Spleen (tissue), 13 donors: ENCODE measurements at places on chromosomes 3 and 15. TPM values are rescaled to one million over a fixed set of nuclear protein-coding genes. Genes with fewer than 3 reads are reported as not detected.

GRCh38 chr3:71503525-71504249 lies 79.8 kb downstream of the FOXP1 start:
- DNase-seq, result no peak

Gene TICRR
- polyA plus RNA-seq, result 0.59 TPM

GRCh38 chr3:78718707-78719106 lies 1049.1 kb downstream of the ROBO1 start:
- DNase-seq, result no peak

GRCh38 chr3:95939235-95939809 lies 875.1 kb upstream of the EPHA6 start:
- no peak for DNase-seq

Gene RPL39L
- polyA plus RNA-seq, result 10.9 TPM

DNA sequence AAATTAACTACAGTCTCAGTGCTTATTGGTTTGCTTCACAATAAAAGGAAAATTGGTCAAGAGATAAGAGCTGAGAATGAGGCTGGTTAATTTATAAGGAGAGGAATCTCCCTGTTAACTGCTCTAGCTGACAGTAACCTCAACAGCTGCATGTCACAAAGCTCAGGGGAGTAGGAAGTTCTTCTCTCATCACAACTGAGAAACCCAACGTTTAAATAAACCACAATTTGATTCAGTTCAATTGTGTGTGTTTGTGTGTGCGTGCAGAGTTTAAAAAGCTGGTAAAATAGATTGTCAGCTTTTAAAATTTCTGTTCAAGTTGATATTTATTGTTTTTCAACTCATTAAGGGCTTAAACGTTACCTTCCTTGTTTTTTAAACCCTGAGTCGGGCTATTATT lies 3.5 kb upstream of the TGFBR2 start:
- no peak for DNase-seq

Gene C2CD4A
- 0.04 TPM for polyA plus RNA-seq

Gene EDEM1
- 8.4 TPM for polyA plus RNA-seq

DNA sequence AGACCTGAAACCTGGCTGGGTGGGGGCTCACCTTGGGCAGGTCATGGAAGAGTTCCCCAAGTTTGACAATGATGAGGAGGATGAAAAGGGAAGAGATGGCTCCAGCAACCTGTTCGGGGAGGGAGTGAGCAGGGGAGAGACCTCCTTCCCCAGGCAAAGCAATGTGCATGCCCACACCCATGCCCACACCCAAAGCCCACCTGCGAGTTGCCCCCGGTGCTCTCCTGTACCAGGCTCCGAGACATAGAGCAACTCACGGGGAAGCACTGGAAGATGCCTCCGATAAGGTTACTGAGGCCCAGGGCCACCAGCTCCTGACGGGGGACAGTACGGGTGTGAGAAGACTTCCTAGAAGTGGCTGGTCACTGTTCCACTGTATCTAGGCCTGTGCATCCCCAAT lies 4.9 kb downstream of the SLC26A6 start:
- no peak for DNase-seq

Gene TSPAN3
- 158 TPM for polyA plus RNA-seq

GRCh38 chr3:46006238-46007032 lies 10.8 kb upstream of the FYCO1 start:
- DNase-seq, result no peak

- DNase-seq, result no peak
These were observed 143.5 kb upstream of the NECTIN3 start for GRCh38 chr3:110928016-110928662.

GRCh38 chr15:78637776-78638435 lies 3.1 kb downstream of the CHRNB4 start:
- DNase-seq, result no peak

Gene SUSD5
- 0.33 TPM for polyA plus RNA-seq

Gene POLG
- 57.7 TPM for polyA plus RNA-seq

GRCh38 chr15:35705030-35705883 lies 159.3 kb upstream of the DPH6 start:
- DNase-seq, result no peak

DNA sequence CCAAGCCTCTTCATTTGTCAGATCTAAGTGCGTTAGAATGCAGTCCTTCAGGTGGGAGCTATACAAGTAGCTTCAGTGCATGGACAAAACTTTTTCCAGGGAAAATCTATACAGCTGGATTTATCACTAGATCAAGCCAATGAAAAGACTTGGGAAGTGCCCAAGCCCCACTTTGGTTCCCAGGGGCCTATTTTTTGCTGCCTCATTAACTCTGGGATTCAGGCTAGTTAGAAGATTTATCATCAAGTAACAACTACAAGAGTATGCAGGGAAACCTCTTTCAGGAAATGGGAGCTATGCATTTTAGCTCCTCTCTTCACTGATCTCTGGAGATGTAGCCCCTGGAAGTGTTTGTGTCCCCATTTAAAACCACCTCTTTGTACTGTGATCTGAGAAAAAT lies 908.8 kb downstream of the SQOR start:
- no peak for DNase-seq

Gene EFHB
- 2.0 TPM for polyA plus RNA-seq

GRCh38 chr15:80804970-80805495 lies 25.9 kb downstream of the CEMIP start:
- no peak for DNase-seq

GRCh38 chr3:168794427-168794826 lies 698.7 kb upstream of the GOLIM4 start:
- no peak for DNase-seq

- no peak for DNase-seq
These were observed 305.9 kb upstream of the TMCO5A start for GRCh38 chr15:37628507-37628906.

DNA sequence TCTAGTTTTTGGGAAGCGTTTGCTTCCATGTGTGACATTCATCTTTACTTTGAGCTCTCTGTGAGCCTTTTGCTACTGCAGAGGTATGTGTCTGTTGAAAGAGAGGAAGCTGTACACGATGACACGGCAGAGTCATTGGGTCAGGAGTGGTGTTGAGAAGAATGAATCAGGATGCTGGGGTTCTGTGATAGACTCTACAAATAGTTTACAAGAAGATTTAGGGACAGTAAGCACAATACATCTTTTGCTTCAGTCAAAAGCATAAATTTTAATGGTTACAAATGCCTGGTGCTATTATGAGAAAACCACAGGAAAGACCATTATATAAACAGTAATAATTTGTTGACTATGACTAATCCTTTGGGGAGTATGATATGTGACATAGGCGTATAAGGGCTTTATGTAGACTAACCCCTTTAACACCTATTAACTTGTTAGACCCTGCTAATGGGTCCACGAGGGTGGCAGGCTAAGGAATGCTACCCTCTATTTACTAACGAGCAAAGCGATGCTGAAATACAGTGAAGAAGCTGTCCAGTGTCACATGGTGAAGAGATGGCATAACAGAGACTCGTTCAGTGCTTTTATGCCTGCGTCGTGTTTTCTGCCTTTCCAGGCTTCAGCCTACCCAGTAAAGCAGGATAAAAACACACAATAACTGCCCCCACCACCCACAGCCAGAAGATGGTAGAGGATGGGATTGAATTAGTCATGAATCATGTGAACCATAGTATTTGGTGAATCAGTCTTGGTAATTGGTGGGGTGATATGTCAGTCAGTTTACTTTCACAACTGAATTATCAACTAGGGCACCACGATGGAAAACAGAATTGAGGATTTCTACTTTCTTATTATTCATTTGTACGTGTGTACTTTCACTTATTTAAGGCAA lies 118.8 kb downstream of the LPP start:
- no peak for DNase-seq

DNA sequence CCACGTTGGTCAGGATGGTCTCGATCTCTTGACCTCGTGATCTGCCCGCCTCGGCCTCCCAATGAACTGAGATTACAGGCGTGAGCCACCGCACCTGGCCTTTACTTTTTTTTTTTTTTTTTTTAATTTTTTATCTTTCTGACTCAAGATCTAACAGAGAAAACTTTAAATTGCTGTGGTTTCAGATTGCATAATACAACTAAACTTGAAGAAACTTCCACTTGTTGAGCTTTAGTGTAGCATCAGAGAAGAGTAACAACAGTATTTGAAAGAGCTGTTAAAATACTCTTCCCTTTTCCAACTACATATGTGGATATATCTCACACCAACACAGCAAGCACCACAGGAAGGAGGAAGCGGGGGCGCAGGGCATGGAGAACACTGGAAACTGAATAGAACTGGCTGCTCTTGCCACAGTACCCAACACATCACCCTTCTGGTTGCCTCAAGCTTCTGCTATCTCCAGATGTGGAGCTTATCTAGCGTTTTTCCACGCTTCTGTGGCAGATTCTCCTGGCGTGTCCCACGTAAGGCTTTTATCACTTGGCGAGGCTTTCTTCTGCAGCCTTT lies 45.4 kb downstream of the MAP6D1 start:
- no peak for DNase-seq

GRCh38 chr3:70621451-70621850 lies 309.0 kb upstream of the MDFIC2 start:
- DNase-seq, result no peak

DNA sequence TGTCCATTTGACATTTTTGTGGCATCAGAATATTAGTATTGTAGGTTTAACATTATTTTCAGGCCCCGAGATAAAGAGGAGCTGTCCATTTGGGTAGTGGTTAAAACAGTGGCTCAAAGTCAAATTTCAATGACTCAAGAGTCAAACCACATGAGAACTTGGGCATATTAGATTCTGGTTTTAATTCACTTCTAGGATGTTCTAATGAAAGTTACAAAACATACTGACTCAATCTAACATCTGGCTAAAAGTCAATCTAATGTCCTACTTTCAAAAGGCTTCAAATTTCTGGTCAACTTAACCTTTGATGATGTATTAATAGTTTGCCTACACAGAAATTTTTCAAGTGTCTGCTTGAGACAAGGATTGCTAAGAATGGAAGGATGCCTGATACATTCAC lies 112.4 kb downstream of the ABI3BP start:
- no peak for DNase-seq

DNA sequence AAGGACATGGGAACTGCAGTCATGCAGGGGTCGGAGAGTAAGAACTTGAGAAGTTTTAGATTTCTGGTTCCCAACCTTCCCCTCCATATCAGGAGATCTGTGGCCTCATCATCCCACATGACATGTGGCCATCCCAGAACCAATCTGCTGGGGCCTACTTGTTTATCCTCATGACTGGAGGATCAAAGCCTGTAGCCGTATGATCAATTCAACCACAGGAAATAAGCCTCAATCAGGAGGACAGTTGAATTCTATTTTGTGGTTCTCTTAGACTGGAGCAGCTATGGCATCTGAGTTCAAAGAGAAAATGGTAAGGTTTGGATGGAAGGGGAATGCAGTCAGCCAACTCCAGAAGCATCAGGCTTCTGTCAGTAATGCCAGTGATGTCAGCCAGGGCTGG lies 57.2 kb downstream of the IL16 start:
- no peak for DNase-seq

DNA sequence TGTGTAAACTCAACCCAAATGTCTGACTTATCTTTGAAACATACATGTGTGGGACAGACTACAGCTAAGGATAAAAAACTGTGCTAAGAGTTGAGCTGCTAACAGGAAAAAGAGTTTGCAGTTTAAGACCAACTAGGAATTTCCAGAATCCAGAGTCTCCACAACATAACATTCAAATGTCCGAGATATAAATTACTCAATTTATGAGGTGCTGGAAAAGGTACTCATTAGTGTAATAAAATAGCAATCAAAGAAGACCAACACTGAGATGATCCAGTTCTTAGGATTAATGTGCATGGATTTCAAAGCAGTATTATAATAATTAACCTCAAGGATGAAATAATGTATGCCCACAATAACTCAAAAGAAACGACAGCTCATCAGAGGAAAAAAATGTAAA lies 426.5 kb upstream of the KCNMB2 start:
- DNase-seq, result no peak

DNA sequence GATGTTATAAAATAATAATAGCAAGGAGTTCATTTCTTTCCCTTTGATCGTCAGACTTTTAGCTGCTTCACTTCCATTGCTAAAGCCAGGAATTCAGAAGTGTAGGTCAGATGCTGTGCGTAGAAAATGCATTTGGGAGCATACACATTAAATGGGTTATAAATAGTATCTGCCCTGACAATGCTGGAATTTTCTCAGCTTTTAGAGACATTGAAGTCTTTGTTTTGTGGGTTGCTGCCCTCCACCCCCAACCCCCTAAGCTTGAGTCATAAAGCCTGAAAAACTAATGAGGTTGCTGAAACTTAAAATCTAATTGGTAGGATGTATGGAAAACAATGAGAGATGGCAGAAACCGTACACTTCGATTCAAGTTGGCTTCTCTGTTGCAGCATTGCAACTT lies 81.9 kb downstream of the MITF start:
- DNase-seq, result no peak

Gene COL6A5
- not detected for polyA plus RNA-seq
